ENCODE measurements at places on chromosomes 7 and 10.

DNA sequence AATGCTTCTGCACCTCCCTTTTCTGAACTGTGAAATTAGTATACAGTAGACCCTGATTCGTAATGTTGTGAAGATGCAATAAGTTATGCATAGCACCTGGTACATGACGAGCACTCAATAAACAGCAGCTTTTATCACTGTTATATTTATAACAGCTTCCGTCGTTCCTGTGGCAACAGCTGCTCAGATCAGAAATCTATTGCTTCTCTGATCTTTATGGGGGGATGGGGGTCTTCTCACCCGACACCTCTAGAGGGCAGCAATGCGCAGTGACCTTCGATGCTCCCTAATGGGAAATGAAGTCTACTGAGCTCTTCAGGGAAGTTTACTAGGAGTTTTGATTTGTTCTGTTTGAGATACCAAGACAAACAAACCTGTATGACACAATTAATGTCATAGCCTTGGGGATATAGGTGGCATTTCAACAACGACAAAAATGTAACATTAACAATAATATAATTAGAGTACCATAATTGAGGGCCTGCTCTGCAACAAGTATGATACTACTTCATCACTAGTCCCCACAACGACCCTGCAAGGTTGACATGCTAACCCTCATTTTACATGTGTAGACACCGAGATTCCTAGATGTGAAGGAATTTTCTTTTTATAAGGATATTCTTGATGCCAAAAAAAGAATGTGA lies 289.6 kb downstream of the SFMBT2 start:
- DNase-seq: no peak

DNA sequence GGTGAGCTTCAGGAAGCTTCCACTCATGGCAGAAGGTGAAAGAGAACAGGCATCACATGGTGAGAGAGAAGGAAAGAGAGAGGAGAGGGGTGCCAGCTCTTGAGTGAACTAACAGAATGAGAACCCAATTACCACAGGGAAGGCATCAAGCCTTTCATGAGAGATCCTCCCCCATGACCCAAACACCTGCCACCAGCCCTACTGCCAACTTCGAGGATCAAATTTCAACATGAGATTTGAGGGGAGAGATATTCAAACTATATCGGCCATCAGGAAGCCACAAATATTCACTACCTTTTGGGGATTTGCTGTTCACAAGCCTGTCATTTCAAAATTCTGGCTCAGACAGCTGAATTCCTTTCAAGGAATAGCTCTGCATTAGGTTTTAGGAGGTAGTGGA lies 39.9 kb upstream of the SMNDC1 start:
- DNase-seq: no peak

- no peak for DNase-seq
Measured at GRCh38 chr7:137611606-137612005, 235.2 kb downstream of the DGKI start.

DNA sequence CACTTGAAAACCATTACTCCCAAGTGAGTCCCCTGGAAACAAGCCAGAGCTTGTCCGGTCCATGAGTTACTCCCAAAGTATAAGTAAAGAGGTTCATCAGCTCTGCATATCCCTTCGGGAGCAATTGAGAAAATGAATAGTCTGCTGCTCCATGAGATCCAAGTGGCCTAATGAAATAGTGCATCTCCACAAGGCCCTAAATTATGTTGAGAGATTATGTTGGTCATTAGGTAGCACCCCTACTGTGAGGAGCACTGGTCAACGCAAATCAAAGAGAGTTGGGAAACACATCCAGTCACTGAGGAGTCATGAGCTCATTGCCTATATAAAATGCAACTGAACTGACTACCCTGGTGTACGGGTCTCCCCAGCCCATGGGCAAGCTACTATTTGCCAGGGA lies 205.5 kb upstream of the AOAH start:
- no peak for DNase-seq

DNA sequence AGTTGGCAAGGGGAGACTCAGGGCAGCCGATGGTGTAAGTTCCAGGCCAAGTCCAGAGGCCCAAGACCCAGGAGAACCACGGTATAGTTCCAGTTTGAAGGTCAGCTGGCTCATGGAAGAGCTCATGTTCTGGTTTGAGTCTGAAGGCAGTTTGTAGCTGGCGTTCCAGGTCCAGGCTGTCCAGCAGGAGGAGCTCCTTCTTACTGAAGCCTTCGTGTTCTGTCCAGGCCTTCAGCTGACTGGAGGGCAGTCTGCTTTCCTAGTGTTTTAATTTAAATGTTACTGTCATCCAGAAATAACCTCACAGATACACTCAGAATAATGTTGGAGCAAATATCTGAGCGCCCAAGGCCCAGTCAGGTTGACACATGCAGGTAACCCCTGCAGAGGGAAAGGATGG lies 4.2 kb downstream of the SUN1 start:
- peak; percentile 69 for DNase-seq

GRCh38 chr7:1555046-1555812 lies 776 bp downstream of the TMEM184A start:
- no peak for DNase-seq

DNA sequence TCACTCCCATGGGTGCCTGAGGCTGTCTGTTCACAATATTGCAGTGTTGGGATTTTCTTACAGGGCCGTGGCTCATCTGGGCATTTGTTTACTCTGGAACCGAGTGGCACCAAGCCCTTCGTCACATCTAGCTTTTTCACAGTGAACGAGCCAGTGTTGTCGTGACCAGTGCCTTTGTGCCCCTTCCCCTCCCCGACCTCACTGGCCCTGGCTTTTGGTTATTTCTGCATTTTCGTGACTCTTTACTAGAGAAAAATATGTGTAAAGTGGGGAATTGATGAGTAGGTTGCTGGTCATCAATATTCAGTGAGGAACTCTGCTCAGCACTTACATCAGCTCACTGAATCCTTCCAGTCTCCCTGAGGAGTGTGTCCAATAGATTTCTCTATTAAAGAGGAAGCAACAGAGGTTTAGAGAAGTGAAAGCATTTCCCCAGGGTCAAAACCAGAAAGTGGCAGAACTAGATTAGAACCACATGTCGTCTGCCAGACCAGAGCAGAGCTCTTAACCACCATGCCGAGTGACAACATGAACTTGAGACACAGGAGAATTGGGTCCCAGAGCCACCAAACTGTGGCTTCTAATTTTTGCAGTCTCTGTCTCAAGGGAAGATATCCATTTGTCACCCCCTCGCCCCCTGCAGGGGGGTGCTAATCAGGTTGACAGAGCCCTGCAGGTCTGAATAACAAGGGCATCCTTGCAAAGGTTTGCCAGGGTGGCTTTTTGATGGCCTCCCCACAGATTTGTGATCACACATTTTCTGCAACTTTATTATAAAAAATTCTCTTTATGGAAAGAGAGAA lies 125.3 kb downstream of the CHN2 start:
- no peak for DNase-seq

DNA sequence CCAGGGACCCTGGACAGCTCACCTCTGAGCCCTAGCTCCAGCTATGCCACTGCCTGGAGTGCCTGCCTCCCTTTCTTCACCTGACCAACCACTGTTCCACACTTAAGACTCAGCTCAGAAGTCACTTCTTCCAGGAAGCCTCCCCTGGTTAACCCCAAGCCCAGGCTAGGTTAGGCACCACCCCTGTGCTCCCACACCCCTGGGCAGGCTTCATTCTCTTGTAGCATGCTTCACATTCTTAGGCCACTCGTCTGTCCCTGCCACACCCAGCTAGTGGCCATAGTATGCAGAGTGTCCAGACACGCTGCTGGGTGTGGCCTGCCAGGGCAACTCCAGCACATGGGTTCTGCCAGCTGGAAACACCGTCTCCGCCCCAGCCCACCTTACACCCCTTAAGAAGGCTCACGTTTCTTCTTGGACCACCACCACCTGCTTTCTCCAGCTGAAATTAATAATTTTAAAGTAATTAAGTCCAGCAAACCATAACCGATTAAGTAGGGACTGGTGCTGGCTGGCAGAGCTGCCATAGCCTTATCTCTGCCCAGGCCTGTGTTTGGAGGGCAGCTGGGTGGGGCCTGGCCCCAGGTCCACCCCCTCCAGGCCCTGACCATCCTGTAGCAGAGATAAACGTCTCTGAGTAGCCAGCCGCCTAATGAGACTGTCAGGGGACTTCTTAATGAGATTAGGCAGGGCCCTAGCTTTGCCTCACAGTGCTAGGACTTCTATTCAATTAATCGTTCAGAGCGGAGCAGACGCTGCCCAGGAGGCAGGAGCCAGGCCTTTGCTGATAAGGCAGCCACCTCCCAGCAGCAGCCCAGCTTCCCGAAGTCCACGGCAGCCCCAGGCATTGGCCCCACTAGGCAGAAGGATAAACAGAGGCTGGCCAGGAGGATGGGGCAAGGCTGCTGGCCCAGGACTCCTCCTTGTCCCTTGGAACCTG lies 20.5 kb downstream of the GRID1 start:
- DNase-seq: no peak

DNA sequence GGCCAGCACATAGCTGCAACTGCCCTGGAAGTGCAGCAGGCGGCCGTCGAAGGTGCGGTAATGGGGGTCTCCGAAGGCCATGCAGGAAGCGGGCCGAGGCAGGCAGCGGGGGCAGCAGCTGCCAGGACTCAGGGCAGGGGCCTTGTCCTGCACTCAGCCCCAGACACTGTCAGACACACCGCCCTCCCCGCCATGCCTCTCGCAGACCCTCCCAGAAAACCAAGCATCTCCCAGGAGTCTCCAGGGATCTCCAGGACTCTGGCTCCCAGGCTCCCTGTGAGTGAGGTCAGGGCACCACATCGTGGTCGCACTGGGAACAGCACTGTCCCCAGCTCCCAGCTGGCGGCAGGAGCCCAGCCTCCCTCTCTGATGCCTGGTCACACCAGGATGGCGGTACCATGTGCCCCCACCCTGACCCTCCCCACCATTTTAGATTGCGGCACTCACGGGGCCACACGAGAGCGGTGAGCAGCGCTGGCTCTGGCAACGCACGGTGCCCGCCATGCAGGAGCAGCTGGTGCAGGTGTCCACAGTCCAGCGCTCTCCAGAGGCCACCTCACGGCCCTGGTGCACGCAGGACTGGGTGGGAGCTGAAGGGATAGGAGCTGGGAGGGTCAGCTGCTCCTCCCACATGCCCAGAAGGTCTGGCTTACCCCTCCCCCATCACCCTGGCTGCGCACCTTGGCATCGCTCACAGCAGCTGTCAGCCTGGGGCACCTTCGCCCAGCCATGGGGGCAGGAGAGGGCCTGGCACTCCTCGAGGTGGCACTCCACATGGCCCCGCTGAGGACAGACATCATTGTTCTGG lies 17.5 kb downstream of the ATP6V1F start:
- peak; percentile 75 for DNase-seq

DNA sequence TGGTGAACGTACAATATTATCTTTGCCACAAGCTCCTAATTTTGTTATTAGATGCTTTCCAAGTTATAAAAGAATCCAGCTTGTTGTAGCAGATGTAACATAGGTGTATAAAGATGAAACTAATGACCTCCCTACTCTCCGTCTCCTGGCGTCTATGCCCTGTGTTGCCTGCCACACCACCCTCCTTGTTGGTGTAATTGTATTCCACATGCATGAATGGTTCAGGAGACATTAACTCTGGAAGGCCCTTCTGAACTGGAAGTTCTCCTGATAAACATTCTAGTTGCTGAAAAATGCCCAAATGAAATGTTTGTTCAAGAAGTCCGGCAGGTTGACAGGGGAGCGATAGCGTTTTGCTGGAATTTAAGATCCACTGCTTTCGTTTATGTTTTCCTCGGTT lies 53.9 kb upstream of the SEPHS1 start:
- no peak for DNase-seq

GRCh38 chr10:125037145-125037877 lies 95.4 kb downstream of the ZRANB1 start:
- peak; percentile 84 for DNase-seq

DNA sequence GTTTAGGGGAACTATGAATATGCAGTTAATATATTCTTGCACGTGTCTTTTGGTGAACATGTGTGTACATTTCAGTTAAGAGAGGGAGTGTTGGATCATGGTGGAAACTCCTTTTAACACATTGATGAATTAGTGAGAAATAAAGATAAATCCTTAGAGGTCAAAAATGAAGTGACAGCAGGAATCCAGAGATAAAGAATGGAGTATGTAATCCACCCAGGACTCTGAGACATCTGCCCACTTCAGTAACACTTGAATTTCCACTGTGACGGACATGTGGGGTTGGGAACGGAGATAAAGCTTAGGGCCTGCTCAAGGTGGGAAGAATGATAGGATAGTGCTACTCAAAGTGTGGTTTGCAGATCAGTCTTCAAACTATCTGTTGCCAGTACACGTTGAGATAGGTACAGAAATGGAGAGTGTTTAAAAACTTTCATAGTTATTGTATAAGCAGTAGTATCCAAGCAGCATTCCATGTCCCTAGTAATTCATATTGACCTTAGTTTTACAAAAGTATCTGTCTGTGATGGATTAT lies 6.6 kb upstream of the RELN start:
- DNase-seq: no peak

GRCh38 chr10:21487416-21488180 lies 37.9 kb downstream of the SKIDA1 start:
- no peak for DNase-seq

DNA sequence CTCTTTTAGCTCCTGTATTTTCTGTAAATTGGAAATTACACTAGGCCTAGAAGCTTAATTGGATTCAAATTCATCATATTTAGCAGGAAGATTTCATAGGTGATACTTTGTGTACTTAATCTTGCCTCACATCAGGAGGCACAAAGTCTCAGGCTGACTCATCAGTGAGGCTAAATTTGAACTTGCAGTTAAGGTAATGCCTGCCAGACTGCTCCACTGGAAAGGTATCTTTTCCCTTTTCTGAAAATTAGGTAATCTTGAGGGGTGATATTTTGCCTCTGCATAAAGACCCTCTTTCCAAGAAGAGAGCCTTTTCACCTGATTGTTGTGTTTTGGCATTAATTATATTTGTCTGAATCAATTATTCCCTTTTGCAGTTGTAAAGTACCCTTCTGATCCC lies 14.6 kb downstream of the PPIA start:
- DNase-seq: no peak

DNA sequence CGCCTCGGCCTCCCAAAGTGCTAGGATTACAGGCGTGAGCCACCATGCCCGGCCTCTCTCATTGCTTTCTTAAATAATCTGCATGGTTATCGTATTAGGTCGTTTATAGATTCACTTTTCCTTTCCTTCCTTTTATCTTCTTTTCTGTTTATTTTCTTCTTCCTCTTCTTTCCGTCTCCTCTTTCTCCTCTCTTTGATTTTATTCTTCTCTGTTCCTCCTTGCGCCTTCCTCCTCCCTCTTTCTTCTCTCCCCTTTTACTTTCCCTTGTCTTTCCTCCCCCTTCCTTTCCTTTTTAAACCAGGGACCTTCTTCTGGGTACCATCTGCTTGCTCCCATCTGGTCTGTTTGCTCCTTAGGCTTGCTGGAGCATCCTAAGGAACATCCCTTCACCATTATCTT lies 18.6 kb downstream of the MLLT10 start:
- no peak for DNase-seq

DNA sequence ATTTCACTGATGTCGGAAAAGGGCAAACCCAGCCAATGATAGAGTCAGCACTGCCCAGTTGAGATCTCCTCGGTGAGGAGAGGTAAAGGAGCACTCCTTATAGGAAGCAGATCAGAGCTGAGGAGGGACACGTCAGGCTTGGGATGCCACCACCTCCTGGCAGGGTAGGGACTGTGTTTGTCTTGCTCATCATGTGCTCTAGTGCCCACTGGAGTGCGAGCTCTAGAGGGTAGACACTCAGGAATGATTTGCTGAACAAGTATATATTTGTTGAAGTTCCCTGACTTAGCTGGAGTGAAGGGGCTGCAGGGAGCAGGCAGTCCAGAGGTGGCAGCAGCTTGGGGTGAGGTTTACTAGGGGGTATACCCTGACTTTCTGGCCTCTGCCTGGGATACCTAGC lies 146.5 kb downstream of the NOC3L start:
- DNase-seq: no peak
